ENCODE measurements at places on chromosomes 7 and 10.

DNA sequence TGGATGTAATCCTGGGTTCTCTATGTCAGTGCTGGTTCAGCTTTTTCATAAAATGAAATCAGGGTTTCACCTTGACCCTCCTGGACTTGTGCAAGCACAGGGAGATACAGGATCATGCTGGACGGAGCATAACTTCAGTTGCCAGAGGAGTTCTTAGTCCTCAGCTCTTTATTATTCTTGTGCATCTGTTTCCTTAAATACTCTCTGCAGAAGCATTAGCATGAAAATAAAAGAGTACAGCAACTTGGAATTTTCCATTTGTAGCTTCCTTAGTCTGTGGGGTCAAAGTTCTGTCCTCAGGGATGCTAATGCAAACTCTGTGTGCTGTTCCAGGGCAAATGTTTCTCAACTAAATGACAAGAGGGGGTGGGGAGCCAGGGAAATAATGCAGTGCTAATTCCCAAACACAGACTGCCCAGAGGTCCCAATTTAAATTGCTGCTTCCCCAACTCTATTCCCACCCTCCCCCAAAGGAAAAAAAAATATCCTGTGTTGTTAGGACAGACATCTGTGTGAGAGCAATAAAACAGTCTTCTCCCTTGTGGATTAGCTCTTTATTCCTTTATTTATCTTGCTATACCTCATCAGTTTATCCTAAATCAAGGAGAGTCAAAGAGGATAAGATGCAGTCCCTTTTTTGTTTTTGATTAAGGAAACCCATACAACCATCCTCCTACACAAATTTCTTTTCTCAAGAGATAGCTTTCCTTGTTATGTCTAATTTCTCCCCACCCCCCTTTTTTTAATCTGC lies 905.0 kb downstream of the LRMDA start:
- DNase-seq, result peak; percentile 19

GRCh38 chr7:41979834-41980307 lies 257.1 kb downstream of the GLI3 start:
- peak; percentile 72 for DNase-seq

DNA sequence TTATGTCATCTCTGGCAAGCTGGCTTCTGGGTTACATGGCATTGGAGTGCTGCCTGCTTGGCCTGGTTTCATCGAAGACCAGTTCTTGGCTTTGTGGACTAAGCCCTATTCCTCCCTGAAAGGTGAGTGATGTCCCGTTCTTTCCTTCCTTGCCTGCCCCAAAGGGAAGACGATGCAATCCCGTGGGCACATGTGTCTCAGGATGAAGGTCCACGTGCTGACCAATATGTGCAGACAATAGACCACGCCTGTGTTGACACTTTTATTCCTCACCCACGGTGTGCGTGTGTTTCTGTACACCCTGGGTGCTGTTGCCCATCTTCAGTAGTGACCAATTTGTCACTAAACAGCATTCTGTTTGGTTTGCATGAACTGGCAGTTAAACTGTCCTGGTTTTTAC lies 28.6 kb upstream of the SHH start:
- no peak for DNase-seq

GRCh38 chr10:88318803-88319202 lies 264.3 kb downstream of the RNLS start:
- DNase-seq, result no peak

GRCh38 chr7:24290004-24290641 lies 6.1 kb downstream of the NPY start:
- DNase-seq, result peak; percentile 10

DNA sequence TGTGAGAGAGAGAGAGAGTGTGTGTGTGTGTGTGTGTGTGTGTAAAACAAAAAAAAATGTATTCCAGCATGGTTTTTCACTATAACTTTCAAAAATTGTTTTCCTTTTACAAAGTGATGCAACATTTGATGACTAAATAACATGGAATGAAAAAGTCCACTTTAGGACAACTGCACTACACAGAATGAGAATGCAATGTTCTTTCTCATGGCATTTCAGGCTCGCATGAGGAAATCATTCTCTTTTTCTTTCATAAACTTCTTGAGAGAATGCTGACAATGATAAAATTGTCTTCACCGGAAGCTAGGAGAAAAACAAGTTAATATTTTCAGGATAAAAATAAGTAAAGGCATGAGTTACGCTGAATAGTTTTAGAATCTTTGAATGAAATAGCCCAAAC lies 53.7 kb downstream of the SLC16A12 start:
- peak; percentile 90 for DNase-seq

DNA sequence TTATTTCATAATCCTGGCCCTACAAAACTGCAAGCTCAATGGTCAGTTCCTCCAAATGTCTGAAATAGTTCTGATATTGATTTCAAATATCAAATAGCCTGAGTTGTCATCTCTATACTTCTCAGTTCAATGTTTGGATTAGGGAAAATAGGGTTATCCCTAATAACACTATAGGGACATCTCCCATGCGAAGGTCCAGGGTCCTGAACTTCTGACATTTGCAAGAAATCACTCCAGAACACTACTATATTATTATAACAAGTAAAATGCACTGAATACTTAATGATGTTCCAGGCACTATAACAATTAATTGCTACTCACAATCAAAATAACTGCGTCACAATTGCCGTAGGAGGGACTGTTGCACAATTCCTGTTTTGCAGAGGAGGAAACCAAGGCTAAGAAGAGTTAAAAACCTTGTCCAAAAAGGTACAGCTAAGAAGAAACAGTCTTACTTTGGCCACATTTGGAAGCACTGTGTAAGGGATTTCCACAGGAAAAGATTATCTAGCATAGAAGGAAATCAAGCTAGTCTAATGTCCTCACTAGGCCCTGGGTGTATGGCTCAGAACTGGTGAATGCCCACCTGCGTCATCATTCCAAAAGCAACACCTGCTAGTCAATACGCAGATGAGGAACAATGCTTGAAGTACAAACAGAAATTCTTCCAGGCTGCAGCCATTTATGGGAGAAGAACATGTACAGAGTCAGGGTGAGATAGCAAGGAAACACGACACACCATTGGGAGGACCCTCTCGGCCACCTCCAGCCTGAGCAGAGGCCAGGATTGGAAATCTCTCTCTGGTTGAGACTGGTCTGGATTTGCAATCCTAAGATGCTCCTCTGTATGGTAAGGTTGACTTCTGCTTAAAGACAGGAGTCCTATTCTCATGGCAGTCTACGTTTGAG lies 48.3 kb downstream of the ABLIM1 start:
- DNase-seq, result no peak

GRCh38 chr7:28046035-28046434 lies 134.6 kb downstream of the JAZF1 start:
- DNase-seq, result no peak

- DNase-seq, result no peak
Measured at GRCh38 chr7:116028787-116029186, 1.8 kb downstream of the TFEC start.

- DNase-seq, result peak; percentile 30
Measured at GRCh38 chr10:67772894-67773511, 65.0 kb downstream of the DNAJC12 start.

DNA sequence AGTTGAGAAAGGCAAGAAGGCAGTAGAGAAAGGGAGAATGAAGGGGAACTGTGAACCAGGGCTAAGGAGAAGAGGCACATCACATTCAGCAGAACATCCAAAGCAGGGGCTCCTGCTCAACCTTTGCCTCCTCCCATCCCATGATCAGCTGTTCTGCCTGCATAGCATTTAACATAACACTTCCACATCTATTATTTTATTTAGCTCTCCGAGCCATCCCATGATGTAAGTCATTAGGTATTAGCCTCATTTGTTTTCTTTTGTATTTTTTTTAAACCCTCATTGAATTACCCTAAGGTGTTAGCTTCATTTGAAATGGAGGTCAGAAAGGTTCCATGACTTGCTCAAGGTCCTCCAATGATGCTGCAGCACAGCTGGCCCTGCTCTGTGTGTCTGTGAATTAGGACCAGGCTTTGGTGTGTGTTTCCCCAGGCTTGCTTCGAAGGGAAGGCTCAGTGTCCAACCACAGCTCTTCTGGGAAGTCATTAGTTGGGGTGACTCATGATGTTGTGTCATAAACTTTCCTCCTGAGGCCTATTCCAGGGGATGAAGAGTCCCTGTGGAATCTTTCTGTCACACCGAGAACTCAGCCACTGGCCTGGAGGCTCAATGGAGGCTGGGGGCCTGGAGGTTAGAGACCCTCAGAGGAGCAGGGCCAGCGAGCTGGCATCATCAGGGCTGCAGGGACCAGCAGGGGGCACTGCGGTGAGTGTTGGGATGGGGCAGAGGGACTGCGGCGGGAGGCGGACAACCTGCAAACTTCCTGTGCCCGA lies 16.5 kb downstream of the NPFFR1 start:
- DNase-seq, result peak; percentile 92

DNA sequence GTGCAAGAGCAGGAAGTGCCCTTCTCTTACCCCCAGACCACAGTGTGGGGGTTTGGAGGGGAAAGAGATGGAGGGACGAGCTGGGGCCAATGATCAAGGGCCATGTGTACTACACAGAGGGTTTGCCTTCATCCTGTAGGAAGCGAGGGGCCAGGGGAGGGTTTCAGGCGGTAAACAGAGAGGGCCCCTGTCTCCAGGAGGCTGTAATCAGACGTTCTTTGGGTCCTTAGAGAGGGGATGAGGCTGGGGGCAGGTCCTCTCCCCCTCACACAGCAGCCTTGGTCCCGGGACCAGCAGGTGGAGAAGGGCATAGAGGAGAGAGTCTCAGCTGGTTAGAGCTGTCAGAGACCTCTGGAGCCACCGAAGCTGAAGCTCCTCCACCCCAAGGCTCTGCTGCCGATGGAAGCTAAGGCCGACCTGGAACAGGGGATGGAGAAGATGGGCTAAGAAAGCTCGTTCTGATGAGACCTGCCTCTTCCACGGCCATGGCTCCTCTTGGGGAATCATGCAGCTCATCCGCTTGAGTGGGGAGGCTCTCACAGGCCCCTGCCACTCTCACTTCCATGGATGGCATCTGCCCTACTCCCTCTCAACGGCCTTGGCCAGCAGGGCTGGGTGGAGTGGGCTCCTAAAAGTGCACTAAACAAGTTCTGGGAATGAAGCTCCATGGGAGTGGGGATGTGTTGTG lies 3.5 kb downstream of the LOXL4 start:
- no peak for DNase-seq

DNA sequence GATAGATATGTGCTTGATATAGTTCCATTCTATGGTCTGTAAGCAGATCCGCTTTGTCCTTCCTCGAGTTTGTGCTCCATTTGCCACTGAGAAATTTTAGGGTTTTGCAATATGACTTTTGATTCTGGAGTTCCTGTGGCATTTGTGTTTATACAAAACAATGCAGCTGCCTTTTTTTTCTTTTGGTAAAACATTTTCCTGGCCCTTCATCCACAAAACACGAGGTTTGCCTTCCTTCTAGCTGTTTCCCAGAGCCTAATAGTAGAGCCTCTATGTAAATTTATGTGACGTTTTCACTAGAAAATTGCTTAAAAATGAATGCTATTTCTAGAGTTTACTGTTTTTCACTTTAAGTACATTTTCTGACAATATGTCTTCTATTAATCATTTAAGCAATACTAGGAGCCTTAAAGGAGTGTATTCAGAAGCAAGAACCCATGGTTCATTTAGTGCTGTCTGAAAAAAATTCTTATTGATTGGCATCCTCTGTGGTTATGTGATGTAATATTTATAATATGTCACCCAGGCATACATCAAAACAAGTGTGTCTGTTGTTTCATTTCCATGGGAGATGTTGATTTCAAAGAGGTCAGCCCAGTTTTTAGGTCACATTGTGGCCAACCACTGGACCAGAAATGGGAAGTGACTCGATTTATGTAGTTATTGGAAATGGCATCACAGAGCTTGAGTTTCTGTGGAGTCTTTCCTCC lies 618.3 kb downstream of the LRMDA start:
- peak; percentile 21 for DNase-seq

GRCh38 chr10:62270020-62270419 lies 1.4 kb upstream of the RTKN2 start:
- no peak for DNase-seq

- DNase-seq, result peak; percentile 34
Measured at GRCh38 chr10:36542493-36542892, 582.9 kb upstream of the ANKRD30A start.

- no peak for DNase-seq
Measured at GRCh38 chr10:79132681-79133381, 64.1 kb downstream of the ZMIZ1 start.

DNA sequence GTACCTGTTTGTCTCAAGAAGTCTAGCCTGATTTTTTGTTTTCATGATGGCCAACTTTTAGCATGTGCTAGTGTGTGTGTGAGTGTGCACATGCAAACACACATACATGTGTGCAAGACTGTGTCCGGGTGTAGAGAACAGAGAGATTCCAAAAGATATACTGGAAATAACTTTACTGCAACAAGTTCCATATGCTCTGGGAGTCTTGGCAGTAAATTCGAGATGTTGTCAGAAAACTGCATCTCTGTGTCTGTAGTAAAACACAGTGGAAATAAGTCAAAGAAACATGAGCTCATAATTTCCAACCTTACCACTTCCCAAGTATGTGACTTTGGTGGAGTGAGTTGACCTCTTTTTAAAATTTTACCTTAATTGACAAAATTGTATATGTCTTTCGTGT lies 950.8 kb upstream of the C7orf33 start:
- DNase-seq, result no peak

- DNase-seq, result no peak
Measured at GRCh38 chr10:97882142-97883091, 32.8 kb downstream of the GOLGA7B start.

DNA sequence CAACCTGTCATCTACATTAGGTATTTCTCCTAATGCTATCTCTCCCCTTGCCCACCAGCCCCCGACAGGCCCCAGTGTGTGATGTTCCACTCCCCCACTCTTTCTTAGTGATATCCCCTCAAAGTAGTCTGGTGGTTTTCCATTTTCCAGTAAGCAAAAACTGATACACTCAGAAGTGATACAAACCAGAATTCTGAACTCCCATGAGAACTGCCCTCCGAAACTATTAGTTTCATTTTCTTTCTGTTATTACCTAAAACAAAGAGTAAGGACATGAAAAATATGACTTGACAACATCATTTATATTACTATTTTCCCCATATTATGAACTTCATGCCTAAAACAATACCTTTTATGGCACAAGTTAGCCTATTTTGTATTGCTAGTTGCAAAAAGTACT lies 175.0 kb downstream of the OTUD1 start:
- DNase-seq, result no peak

- DNase-seq, result peak; percentile 30
Measured at GRCh38 chr10:290026-290725, 154.9 kb downstream of the ZMYND11 start.

DNA sequence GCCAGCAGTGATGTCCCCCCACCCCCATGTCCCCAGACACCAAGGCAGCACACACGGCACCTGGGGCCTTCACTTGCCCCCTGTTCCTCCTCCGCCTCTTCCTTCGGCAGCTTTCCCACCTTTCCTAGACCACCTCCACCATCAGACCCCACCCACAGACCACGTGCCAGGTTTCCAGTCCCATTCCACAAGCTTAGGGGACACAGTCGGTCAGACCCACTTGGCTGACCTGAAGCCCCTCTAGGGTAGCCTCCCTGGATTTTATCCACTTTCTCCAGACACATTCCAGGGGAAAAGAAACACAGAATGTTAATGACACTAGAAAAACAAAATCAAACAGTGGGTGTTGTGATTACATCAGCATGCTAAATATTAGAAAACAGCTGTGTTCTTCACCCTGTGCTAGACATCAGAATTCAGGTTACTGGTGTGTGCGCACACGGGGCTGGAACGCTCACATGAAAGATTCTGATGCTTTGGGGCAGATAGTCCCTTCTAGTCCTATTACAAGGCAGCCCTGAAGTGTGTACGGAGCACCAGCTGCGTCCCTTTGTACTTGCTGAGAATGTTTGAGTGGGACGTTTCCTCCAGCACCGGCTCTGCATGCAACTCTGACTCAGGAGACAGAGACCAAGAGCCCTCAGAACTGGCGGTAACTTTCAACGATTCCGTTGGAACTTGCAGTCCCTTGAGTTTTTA lies 75.5 kb upstream of the PPP2R2D start:
- DNase-seq, result no peak
